ENCODE measurements at places on chromosomes 1 and 21.

GRCh38 chr1:11414926-11415538 lies 63.9 kb upstream of the DISP3 start:
- DNase-seq: no peak

- no peak for DNase-seq
Measured at GRCh38 chr21:32496568-32496967, 84.1 kb downstream of the EVA1C start.

GRCh38 chr1:214404571-214405213 lies 123.7 kb downstream of the SMYD2 start:
- no peak for DNase-seq

GRCh38 chr1:77288275-77288674 lies 6.5 kb downstream of the AK5 start:
- DNase-seq: no peak

DNA sequence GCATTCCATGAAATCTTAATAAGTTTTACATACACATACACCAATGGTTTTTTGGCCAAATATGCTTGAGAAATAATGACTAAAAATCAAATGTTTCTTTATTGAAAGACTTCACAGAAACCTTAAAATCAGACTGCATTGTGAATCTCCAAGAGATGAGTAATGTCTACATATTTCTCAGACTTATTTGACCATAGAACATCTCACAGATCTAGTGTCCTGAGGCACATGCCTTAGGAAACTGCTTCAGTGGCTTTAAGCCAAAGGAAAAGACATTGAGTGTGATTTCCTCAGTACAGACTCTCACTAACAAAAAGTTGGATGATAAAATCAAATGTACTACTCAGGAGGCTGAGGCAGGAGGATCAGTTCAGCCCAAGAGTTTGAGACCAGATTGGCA lies 6.2 kb upstream of the C1orf105 start:
- no peak for DNase-seq

DNA sequence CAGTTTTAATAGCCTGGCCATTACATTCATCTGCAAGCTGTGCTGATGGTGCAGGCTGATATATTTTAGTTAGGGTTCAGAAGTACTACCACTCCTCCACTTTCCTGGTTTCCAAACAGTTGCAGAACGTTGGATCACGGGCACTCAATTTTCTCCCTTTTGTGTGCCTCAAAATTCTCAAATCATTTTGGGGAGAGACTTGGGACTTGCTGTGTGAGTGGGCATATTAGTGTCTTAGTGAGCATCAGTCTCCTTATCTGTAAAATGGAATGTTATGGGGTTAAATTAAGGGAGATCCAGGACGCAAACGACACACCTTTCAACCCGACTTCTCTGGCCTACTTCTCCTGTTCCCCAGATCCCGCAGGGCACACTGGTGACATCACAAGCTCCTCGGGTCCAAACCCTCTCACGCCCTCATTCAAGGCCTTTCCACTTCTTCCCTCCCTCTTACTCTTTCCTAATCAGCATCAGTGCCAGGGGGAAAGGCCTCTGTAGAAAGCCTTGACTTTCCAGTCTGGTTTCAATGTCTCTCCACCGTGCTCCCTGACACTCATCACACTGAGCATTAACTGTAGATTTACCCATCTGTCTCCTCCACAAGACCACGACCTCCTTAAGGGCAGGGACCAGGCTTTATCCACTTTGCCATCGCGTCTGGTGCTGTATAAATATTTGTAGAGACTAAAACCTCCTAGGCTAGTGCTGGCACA lies 1.2 kb downstream of the PIGP start:
- DNase-seq: no peak
